ENCODE measurements at places on chromosomes 2 and 18. TPM values are rescaled to one million over a fixed set of nuclear protein-coding genes. Genes with fewer than 3 reads are reported as not detected.

NYAP2 gene
- not detected for total RNA-seq

TAF4B gene
- 4.9 TPM for total RNA-seq

COL4A4 gene
- 1.2 TPM for total RNA-seq

CKAP2L gene
- total RNA-seq = 13.4 TPM

GPAT2 gene
- total RNA-seq = not detected

NR4A2 gene
- total RNA-seq = 2.9 TPM

FEV gene
- total RNA-seq = not detected

SERPINB2 gene
- 0.05 TPM for total RNA-seq

FOXI3 gene
- total RNA-seq = not detected

PRKAG3 gene
- total RNA-seq = not detected

TFCP2L1 gene
- 4.9 TPM for total RNA-seq

PROKR1 gene
- not detected for total RNA-seq

GPR35 gene
- total RNA-seq = 0.97 TPM

Data from A549 treated with CORT108297 at 1 μM for 4 hours (cell line).